ENCODE measurements at places on chromosomes 2 and 18.

DNA sequence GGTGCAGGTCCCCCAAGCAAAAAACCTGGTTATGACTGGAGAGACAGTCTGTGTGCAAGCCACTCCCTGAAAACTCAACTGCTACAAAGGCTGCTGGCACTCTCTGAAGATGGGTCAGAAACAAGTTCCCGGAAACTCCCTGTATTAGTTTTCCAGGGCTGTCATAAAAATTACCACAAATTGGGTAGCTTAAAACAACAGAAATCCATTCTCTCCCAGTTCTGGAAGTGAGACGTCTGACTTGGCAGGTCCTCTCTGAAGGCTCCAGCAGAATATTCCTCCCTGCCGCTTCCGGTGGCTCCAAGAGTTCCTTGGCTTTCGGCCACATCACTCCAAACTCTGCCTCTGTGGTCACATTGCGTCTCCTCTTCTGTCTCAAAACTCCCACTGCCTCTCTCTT lies 30.1 kb upstream of the SERPINE2 start:
- no peak for DNase-seq

- no peak for DNase-seq
Observed at GRCh38 chr18:26544451-26544850, 3.9 kb downstream of the KCTD1 start.

DNA sequence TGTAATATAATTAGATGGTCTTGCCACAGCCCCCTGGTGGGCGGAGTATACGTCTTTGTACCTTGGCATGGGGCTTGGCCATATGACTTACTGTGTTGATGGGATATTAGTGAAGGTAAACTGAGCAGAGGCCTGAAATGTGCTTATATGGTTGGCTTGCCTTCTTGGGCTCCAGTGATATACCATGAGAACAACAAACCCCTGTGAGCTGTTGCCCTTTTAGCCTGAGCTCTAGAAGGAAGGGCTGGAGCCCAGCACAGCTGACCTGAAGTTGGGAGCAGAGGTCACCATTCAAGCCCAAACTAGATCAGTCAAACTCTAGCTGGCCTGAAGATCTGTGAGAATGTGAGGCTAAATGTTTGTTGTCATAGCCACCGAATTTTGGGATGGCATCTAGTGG lies 75.2 kb upstream of the CD302 start:
- DNase-seq, result no peak

DNA sequence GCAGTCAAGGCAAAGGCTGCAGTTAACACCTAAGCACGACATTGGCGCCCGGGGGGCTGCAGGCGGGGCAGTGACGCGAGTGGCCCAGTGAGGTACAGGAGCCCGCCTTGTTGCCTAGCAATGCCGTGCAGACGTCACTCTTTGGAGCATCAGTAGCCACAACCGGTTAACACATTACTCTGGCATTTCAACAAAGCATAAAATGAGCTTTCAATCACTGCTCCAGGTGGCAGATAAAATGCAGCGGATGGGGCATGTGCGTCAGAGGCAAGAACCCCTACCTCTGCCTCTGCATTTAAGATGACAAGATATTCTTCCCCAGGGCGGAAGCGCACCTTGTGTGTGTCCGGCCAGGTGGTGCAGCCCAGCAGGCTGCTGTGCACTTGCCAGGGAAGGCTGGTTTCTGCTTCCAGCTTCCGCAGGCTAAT lies 139.4 kb downstream of the MTCL1 start:
- no peak for DNase-seq

GRCh38 chr2:24228470-24228869 lies 53.6 kb downstream of the FAM228A start:
- no peak for DNase-seq

DNA sequence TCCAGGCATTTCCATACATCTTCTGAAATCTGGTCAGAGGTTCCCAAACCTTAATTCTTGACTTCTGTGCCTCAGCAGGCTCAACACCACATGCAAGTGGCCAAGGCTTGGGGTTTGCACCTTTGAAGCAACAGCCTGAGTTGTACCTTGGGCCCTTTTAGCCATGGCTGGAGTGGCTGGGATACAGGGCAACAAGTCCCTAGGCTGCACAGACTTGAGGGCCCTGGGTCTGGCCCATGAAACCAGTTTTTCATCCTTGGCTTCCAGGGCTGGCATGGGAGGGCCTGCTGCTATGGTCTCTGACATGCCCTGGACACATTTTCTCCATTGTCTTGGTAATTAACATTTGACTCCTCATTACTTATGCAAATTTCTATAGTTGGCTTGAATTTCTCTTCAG lies 988.8 kb upstream of the CNTNAP5 start:
- no peak for DNase-seq

GRCh38 chr2:188788621-188789020 lies 185.6 kb upstream of the COL3A1 start:
- DNase-seq, result no peak

GRCh38 chr2:164009756-164010337 lies 274.0 kb upstream of the FIGN start:
- no peak for DNase-seq

GRCh38 chr2:68716604-68717304 lies 17.9 kb upstream of the ARHGAP25 start:
- no peak for DNase-seq

DNA sequence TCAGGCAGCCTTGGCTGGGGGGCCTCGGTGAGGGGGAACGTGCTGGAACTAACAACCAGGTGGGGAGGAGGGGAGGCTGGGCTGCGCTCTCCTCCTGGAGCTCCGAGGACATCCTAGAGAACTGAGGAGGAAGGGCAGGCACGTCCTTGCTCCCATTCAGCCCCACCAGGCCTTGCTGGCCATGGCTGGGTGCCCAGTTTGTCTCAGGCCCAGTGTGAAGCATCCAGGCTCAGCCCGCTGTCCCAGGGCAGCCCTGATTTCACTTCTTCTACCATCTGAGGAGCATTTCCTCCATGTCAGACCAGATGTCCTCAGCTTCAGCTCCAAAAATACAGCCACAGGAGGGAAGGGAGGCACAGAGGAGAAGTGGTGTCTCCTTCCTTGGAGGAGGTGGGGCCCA lies 125.4 kb downstream of the CELF4 start:
- no peak for DNase-seq

GRCh38 chr2:23709311-23709710 lies 217.6 kb downstream of the ATAD2B start:
- no peak for DNase-seq

DNA sequence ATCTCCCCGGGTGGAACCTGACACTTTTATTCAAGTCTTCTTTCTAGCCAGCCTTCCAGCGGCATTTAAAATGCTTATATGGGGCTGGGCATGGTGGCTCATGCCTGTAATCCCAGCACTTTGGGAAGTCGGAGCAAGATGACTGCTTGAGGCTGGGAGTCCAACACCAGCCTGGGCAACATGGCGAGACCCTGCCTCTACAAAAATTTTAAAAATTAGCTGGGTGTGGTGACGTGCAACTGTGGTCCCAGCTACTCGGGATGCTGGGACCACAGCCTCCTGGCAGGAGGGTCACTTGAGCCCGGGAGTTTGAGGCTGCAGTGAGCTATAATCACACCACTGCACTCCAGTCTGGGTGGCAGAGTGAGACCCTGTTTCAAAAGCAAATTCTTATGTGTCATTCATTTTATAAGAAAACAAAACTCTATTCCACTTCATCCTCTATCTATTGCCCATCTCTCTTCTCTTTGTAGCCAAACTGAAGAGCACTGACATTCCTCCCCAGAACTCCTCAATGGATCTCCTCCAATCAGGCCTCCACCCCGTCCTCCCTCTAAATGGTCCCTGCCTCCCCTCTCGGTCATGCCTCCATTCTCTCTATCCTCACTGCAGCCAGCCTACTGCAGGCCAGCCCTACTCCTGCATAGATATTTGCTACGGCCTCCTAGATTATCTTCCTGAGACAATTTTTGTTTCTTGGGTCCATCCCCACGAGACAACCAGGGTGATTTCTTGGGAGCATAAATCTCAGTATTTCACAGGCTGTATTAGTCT lies 18.0 kb upstream of the RHOB start:
- DNase-seq, result no peak

- no peak for DNase-seq
Observed at GRCh38 chr2:223113161-223113560, 61.2 kb downstream of the KCNE4 start.

DNA sequence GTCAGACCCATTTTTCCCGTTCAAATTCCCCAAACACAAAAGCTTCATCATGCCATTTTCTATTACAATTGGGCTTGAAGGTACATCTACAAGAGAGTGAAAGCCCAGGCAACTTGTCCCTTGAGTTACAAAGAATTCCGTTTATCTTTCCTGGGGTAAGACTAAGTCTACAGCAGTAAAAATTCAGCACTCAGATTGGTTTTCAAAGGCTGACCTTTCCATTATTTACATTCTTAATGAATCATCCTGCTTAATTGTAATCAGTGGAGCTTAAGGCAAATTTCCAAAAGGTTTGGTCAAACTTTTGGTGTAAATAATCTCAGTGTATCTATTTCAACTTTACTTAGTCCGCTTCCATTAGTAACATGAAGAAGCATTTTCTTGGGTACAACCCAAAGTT lies 33.4 kb upstream of the ST3GAL5 start:
- DNase-seq, result no peak

DNA sequence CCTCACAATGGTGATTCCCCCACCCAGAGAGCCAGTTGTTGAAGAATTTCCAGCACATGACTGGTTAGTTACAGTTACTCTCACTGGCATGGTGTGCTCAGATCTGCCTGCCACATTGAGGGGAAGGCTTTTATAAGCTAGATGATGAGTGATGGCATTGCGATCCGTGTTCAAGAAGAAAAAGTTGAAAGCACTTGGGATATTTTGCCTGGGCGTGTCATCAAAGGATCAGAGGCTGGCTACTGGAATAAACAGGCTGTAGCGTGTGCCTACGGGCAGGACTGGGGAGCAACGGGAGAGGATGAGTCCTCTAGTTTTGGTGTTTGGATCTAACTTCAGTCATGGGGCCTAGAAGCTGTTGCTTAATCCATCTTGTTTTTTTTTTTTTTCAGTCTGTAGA lies 175.0 kb downstream of the SETBP1 start:
- DNase-seq, result no peak

GRCh38 chr2:25274868-25275574 lies 66.7 kb downstream of the DNMT3A start:
- no peak for DNase-seq

DNA sequence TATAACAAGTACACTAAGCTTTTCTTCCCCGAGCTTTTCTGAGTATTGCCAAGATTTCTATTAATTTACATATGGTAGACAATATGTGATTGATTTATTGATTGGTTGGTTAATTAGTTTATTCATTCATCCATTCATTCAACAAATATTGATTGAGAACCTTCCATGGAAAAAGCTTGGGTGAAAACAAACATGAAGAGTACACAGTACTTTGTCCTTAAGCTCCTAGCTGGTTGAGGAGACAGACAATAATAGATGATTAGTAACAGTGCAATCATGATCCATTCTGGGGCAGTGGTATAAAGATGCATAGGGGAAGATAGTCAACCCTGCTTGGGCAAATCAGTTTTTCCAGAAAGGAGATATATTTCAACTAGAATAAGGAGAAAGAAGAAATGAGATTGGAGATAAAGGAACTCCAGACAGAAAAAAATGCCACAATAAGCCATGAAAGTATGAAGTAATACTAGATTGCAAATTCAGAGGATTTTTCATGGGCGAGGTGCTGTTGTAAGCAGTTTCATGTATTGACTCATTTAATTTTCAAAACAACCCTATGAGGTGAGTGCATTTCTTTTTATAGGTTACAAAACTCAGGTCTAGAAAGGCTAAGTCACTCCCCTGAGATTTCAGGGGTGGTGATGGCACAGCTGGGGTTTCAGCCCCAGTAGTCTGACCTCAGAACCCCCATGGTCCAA lies 129.5 kb downstream of the RND3 start:
- DNase-seq, result no peak

DNA sequence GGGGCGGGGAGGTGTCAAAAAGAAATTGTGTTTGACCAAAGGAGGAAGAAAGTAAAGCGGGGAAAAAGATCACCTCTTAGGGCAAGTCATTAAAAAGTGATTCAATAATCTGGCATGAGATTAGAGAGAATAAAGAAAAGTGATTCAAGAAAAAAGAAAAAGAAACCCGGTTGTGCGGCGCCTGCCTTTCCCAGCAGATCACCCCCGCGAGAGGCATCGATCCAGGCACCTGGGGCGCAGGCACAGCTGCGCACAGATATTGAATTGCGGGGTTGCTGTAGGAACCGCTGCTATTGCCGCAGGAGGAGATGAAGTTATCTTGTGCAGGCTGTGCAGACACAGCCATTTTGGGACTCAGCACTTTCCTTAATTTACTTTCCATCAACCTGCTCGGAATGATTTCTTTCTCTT lies 71.2 kb downstream of the PLB1 start:
- no peak for DNase-seq

- DNase-seq, result no peak
Observed at GRCh38 chr18:62521593-62521992, 1.2 kb upstream of the ZCCHC2 start.

DNA sequence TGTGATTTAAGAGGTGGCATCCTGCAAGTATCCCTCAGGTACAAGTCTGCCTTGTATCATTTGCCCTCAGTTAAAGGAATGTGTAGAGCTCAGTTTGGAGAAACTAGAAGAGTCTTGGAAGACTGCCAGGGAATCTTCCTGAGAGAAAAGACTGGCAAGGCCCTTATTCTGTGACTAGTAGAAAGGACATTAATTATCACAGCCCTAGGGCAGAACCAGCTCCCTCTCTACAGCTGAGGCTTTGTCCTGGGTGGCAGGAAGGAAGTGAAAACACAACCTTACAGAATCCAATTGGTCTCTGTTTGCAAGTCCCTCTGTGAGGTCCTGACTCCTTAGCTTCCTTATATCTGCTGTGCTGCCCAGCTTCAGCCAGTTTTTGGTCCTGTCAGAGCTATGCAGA lies 385.9 kb upstream of the CYRIA start:
- no peak for DNase-seq

DNA sequence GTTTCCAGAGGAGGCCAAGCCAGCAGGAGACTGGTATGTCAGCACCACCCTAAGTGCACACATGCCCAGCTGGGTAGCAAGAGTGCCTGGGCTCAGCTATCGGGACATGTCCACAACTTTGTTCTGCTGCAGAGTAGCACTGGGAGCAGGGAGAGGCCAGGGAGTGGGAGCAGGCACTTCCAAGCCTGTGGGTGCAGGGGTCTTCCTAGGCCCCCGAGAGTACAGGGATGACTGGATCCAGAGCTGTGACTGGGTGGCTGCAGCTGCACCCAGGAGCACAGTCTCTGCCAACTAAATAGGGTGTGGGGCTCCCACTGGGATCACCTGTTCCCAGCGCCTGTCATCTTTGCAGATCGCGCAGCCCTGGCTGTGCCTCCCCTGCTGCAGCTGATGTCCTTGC lies 256.0 kb upstream of the HNMT start:
- no peak for DNase-seq

GRCh38 chr2:203987959-203988358 lies 51.4 kb downstream of the ICOS start:
- DNase-seq, result no peak

- DNase-seq, result no peak
Observed at GRCh38 chr2:162769066-162769465, 69.5 kb downstream of the KCNH7 start.

DNA sequence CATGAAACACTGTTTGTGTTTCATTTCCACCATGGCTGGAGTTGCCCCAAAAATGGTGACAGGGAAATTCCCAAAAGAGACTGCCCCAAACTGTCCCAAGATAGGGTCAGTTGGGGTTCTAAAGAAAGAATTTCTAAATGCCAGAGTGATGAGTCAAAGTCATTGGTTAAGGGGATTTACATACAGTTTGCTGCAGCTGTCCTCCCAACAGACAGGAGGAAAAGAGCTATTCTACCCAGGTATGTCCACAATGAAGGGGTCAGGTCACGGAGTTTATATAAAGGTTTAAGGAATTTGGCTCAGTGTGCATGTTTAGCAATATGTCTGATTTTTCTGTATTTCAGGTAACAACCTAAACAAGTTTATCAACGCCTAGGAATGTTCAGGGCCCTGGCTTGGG lies 344.1 kb downstream of the TDRD15 start:
- no peak for DNase-seq

Measured in iPS DF 19.7 (cell line).